CD4-positive, alpha-beta memory T cell (primary cell): ENCODE measurements at places on chromosomes 7 and 10. TPM values are rescaled to one million over a fixed set of nuclear protein-coding genes. Genes with fewer than 3 reads are reported as not detected.

DCLRE1C gene
- polyA plus RNA-seq: 24.5 TPM

CH25H gene
- polyA plus RNA-seq: 0.10 TPM

TRIM73 gene
- polyA plus RNA-seq: 1.5 TPM

SEMA3E gene
- not detected for polyA plus RNA-seq

ASZ1 gene
- not detected for polyA plus RNA-seq

PAPSS2 gene
- polyA plus RNA-seq: 0.20 TPM

LRRC61 gene
- 14.8 TPM for polyA plus RNA-seq

SCART1 gene
- 1.2 TPM for polyA plus RNA-seq

NFKB2 gene
- 6.6 TPM for polyA plus RNA-seq

INA gene
- not detected for polyA plus RNA-seq

SKIDA1 gene
- 0.94 TPM for polyA plus RNA-seq

C10orf105 gene
- 0.07 TPM for polyA plus RNA-seq

C10orf71 gene
- polyA plus RNA-seq: not detected

SH3PXD2A gene
- 0.39 TPM for polyA plus RNA-seq

NPC1L1 gene
- polyA plus RNA-seq: not detected

CALHM3 gene
- polyA plus RNA-seq: not detected
